ENCODE measurements at places on chromosomes 11 and 22. TPM values are rescaled to one million over a fixed set of nuclear protein-coding genes. Genes with fewer than 3 reads are reported as not detected.

- H3K36me3 ChIP-seq = no peaks in the 10 kb centered on the region
- DNase-seq = no peak
- H3K4me3 ChIP-seq = no peak overlapping the region
- peaks cover 12% of the 10 kb centered on the region for H3K27me3 ChIP-seq
Observed at GRCh38 chr11:119480380-119481020, 57.5 kb upstream of the THY1 start.

The CCDC157 gene
- total RNA-seq = 1.5 TPM

GRCh38 chr11:29490938-29491337 is 525.9 kb downstream of the KCNA4 start:
- no peak for DNase-seq
- no peak overlapping the region for H3K4me3 ChIP-seq
- H3K4me1 ChIP-seq = no peaks in the 10 kb centered on the region
- no peak overlapping the region for H3K27ac ChIP-seq

The PVALB gene
- not detected for total RNA-seq

The OR2AG2 gene
- total RNA-seq = under 0.01 TPM

DNA sequence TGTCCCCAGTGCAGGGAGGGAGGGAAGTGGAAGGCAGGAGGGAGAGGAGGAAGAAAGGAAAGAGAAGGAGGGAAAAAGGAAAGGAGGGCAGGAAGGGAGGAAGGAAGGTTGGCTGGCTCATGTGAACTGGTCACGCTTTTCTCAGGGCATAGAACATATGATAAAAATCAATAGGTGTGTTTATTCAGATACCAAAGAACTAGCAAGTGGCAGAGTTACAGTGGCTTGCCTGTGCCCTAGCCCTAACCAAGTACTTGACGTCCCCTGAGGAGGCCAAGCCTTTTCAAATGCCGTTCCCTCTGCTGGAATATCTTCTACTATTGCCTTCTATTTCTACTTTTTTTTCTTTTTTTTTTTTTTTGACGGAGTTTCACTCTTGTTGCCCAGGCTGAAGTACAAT is 33.5 kb downstream of the CHRDL2 start:
- peaks cover 4% of the 10 kb centered on the region for H3K27me3 ChIP-seq
- H3K27ac ChIP-seq = no peak overlapping the region
- peaks cover 3% of the 10 kb centered on the region for H3K4me1 ChIP-seq
- no peak for DNase-seq
- H3K4me3 ChIP-seq = no peak overlapping the region
- no peaks in the 10 kb centered on the region for H3K36me3 ChIP-seq

DNA sequence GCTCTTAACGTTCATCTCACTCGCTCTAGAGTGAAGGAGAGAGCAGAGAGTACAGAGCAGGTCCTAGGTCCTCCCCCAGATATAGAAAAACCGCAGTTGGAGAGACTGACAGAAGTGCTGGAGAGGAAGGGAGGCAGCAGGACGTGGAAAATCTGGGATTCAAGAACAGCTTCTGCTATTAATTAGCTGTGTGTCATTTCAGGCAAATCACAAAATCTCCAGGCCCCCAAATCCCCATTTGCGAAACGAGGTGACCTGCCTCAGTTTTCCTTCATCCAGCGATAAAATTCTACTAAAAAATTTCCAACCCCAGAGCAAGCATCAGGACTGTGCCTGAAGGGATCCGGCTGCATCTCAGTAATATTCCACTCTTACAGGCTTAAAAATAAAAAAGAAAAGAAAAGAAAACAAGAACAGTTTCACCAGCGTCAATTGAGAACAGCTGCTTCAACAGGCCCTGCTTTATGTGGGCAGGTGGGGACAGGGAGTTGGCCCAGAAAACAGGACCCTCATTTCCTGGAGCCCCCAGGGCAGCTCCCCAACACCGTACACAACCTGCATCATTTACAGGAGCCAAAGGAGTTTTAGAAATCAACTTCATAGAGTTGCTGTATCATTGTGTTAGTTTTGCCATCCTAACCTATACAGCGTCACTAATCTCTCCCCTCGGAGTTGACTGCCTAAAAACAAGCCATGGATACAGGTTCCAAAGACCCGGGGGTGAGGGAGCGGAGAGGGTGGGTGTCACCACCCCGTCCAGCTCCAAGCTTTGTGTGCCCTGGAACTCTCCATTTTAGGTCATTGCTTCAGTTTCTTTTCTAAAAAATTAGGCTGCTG is 2.3 kb upstream of the MALAT1 start:
- H3K36me3 ChIP-seq = peaks cover 4% of the 10 kb centered on the region
- no peaks in the 10 kb centered on the region for H3K27me3 ChIP-seq
- H3K4me3 ChIP-seq = peak overlapping the region; percentile 47

Data from fibroblast of lung (primary cell).